ENCODE measurements at places on chromosomes 3 and 15.
A peak's percentile ranks its signal among the peaks of the same experiment; 100 is the strongest.

- no peak for DNase-seq
Observed at GRCh38 chr3:33650495-33650894, 67.6 kb downstream of the CLASP2 start.

- DNase-seq, result no peak
Observed at GRCh38 chr3:187979564-187979963, 174.4 kb upstream of the LPP start.

DNA sequence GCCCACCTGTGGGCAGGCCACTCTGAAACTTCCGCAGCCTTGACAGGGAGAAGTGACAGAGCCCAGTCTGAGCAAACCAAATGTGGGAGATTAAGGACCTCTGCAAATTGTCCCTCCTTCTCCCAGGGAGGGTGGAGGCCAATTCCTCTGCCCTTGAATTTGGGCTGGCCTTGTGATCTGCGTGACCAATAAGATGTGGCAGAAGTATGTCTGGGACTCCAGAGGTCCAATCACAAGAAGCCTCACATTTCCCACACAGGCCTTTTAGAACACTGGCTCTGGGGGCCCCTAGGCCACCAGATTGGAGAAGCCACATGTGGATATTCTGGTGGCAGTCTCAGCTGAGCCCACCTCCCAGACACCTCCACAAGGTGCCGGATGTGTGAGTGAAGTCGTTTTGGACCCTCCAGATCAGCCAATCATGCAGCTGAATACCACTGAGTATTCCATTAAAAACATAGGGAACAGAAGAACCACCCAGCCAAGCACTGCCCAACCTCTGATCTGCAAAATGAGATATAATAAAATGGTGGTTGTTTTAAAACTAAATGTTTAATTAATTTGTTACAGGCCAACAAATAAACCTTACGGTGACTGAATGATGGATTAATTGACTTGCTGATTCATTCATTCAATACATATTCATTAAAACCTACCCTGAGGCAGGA, 150.3 kb downstream of the NUP210 start:
- no peak for DNase-seq

DNA sequence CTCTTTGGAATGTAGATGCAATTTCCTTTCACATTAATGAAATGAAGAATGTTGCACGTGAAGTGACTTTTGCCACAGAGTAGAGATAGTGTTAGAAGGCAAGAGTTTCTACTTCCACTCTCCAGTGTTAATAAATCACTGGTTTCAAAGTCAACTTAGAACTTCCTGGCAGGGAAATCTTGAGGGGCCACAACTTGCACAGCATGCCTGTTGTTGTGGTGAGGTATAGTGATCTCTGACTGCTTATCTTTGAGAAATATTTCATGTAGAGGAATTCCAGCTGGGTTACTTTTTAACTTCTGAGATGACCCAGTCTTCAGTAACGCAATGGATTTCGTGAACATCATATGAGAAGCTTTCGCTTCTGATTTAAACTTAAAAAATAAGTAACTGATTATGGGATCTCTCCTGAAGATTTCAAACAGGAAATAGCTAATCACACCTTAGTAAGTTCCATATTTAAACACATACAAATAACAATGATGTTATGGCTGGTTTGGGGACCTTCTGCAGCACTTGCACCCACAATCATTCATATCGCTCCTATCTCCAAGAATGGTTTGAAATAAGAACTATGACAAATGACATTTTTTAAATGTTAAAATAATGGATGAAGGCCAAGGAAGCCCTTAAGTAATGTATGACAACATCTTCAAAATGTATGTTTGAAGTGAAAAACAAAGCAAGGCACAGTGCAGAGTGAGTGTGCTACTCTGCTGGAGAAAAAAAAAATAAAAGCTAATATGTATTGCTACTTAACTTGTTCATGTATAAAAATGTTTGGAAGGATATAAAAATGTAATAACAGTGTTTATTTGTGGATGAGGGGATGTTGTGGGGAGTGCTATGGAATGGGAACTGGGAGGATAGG, 726.5 kb upstream of the NECTIN3 start:
- DNase-seq, result peak; percentile 44

DNA sequence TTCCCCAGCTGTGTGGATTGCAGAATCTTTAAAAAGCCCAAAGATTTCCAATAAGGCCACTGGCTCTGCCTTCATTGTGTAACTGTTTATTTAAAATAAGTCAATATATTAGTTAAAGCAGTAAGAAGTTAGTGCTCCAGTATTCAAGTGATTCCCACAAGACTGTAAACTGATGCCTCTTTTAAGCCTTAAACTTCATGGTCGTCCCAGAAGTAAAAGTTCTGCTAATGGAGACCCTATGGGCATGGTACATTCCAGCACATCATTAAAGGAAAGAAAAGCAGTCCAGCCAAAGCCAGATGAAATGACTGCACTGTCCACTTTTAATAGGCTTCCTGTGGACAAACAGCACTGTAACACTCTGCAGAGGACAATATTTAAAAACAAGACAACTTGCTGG, 512.6 kb downstream of the MECOM start:
- no peak for DNase-seq

GRCh38 chr15:92457471-92458041, 63.9 kb downstream of the ST8SIA2 start:
- no peak for DNase-seq

GRCh38 chr3:170865209-170866094, 4.5 kb downstream of the RPL22L1 start:
- no peak for DNase-seq

GRCh38 chr3:97612632-97613031, 151.9 kb upstream of the ARL6 start:
- DNase-seq, result no peak

DNA sequence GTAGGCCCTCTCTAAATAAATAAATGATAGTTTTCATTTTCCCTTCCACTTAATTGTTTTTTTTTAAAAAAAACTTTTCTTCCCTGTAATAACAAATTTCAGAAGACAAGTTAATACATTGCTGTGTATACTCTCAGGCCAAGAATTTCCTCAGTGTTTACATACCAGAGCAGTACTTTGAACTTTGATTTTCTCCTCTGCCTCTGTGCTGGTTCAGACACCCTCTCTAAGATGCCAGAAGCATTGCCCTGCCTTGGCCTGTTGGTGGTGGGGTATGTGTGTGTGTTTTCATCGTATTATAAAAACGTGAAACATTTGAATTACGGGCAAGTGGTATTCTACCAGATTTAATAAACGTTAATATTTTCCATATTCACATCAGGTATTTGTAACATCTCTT, 70.1 kb downstream of the SMAD3 start:
- DNase-seq, result peak; percentile 55

- no peak for DNase-seq
Observed at GRCh38 chr15:36498916-36499315, 80.5 kb upstream of the CDIN1 start.

DNA sequence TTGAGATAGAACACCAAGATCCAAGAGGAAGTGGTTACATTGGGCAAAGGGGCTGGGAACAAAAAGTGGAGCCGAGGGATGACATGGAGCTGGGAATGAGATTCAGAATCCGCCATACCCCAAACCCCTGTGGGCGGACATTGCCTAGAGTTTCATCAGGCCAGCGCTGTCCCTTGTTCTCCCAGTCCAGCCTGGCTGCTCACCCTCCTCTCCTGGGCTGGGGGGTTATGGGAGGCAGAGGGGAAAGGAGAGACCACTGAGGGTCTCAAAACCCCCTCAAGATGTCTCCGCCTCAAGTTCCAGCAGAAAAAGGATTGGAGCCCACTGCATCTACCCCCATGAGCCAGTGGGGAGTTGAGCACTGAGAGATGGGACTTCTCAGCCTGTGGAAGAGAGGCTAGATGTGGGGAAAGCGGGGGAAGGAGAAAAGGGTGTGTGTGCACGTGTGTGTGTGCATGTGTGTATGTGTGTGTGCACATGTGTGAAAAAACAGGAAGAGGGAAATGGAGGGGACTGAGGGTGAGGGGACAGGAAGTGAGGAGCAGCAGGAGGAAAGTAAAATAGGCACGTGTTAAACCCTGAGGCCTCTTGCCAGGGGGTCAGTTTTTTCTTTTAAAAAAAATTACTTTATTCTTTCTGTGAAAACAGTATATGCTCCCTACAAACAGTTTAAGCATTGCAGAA, 14.3 kb downstream of the GRM2 start:
- DNase-seq, result no peak

DNA sequence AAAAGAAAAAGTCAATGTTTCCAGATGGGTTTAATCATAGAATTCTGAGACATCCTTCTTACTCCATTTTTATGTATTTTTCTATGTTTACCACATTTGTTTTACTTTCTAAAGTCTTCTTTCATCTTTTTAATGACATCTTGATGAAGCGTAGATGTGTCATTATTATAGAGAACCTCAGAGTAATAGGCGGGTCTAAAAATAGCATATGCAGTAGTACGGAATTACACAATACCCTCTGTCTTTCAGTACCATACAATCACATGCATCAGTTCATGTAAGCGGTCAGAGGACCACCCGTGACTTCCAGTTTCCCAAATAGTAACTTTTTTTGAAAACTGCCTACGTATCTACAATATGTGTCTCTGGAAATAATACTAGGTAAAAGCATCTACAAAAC, 224.0 kb downstream of the PLOD2 start:
- DNase-seq, result peak; percentile 67

GRCh38 chr15:88479169-88479568, 11.7 kb downstream of the MRPS11 start:
- no peak for DNase-seq

Data from fibroblast of skin of abdomen (primary cell).